ENCODE measurements at places on chromosomes 12 and 14.

DNA sequence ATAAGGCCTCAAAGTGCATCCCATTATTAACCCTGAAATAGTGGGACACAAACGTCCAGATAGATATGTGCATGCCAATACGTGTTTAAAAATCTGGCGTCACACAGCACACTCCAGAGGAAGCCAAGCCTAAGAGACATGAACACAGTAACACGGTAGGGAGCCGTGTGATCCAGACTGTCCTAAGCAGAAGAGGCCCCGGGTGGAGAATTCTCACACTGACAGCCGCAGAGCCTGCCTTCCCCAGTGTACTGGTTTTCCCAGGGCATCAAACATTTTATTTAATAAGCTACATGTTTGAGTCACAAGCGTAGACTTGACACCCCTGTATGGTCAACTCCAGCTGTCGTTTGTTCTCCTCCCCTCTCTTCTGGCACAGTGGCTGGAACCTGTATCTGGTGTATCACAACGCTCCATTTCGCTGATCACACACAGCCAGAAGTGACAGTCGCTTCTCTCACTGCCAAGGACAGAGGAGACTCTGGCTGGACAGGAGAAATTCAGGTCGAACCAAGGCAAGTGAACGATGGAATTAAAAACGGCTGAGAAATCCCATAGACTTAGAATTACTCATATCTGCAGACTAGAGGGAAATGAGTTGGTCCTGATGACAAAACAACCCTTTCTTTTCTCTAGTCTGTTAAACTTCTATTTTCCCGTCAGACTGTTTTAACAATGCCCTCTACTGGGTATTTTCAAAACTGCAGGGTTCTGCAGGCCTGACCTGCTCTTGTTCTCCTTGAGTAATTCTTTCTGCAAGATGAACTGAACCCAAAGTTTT, 359.9 kb downstream of the RGS6 start:
- peak; percentile 37 for DNase-seq

GRCh38 chr14:105491366-105491973, 424 bp downstream of the TEDC1 start:
- peak; percentile 44 for DNase-seq

DNA sequence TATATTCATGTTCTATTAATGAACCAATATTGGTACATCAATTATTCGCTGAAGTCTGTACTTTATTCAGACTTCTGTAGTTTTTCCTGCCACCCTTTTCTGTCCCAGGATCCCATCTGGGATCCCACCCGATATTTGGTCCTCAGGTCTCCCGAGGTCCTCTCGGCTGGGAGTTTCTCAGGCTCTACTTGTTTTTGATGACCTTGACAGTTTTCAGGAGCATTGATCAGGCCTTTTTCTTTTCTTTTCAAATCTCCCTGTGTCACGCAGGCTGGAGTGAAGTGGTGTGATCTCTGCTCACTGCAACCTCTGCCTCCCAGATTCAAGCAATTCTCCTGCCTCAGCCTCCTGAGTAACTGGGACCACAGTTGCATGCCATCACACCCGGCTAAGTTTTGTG, 11.2 kb downstream of the BRI3BP start:
- DNase-seq: no peak

DNA sequence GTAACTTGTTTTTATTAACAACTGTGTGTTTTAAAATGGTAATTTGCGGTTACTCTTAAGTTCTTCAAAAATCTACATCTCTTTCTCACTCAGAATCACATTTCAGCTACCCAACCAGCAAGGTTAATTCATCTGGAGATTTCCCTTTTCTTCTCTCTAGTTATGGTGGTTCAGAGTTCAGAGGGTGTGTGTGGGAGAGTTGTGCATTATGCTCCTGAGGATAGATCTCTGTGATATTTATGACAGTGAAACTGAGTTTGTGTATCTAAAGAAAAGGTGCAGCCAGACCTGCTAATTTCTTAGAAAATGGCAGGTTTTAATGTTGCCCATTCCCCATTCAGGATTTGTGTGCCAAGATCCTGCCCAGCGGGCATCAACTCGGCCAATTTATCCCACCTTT, 73.8 kb downstream of the TTLL5 start:
- DNase-seq: no peak

GRCh38 chr14:53175375-53175774, 22.3 kb upstream of the DDHD1 start:
- DNase-seq: no peak

DNA sequence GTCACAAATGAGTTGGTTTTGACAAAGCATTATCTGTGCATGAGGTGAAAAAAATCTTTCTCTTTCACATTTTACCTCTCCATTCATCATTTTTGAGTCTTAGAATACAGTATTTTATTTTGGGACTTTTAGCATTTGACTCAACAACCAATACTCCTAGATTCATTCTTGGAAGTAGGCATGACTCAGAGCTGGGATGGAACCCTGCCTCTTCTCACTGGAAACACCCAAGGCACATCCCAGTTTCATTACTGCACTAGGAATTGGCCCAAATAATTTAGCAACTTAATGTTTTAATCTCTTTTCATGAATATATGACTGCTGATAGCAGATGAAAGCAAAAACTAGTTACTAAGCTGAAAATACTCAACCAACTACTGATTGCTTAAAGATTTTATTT, 3.3 kb upstream of the PDZRN4 start:
- no peak for DNase-seq

GRCh38 chr14:52327374-52328226, 13.5 kb downstream of the PTGER2 start:
- no peak for DNase-seq

- no peak for DNase-seq
These were observed 25.3 kb downstream of the PRPF40B start for GRCh38 chr12:49648712-49649003.

DNA sequence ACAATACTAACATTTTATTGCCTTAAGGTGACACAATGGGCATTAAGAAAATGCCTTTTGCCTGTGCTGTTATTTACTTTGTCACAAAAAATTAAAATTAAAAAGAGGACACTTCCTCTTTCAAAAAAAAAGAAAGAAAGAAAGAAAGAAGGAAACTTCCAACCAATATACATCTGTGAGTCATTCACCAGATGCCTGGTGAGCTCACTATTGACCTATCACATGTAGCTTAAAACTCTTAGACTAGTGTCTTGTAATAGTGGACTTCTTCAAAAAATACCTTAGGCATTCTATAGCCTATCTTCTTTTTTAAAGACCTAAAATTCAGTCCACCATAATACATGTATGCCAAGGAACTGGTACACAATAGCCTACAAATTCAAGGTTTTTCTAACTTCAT, 4.9 kb upstream of the SOX5 start:
- DNase-seq: no peak

DNA sequence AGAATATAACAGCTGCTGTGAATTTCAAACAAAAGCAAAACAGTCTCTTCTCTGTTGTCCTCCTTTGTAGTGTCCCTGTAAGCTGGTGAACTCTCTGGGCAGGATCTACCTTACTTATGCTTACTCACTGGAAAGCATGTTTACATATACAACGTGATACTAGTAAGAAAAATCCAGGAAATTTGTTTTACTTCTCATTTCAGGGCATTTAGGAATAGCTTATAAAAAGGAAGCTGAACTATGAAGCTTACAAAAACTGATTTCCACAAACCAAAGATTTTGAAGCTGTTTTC, 311.0 kb downstream of the NOVA1 start:
- DNase-seq: no peak

- peak; percentile 81 for DNase-seq
These were observed 114.0 kb downstream of the PLXNC1 start for GRCh38 chr12:94262228-94263010.

DNA sequence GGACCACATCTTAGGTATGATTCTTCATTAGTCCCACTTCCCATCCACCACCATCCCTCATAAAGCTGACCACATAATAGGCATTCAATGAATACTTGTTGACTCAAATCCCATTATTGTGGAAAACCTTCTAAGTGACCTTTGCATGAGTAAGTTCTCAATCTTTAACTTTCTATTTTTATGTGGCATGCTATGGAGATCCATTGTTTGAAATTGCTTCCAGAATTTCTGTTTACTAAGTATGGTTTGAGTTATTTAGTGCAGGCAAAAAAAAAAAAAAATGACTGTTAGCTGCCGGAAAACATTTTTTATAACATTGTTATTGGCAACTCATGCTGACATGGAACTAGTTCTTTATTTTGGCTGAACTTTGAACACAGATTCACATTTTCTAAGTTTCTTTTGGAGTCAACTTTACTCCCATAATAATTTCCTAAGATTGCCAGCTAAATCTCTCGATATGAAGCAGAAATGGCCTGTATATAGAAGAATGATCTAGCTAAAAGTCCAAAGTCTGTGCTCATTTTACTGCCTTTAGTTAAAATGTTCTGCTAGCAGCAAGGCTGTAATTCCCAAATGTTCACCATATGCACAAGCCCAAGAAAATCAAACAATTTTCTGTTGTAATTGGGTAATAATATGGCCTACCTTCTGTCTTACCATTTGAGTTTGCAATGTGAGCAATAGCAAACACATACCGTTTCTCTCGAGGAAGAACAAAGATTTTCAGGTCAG, 77.9 kb downstream of the PTGER2 start:
- DNase-seq: peak; percentile 65

DNA sequence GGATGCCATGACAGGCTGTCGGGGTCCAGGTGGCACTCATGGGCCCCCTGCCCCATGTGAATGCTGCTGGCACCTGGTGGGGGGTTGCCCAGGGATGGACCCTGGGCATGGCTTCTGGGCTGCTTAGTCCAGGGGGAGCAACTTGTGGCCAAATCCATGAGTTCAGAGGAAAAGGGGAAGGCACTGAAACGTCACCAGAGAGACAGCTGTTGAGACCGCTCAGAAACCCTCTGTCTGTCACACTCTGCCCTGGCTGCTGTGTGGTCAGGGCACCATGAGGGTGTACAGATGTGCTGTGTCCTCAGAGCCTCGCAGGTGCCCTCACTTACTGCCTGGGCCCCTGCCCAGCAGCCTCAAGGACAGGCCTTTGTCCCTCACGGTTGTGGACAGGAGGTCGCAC, 9.4 kb downstream of the CLBA1 start:
- DNase-seq: no peak

Measured in kidney glomerular epithelial cell (primary cell).